ENCODE measurements at places on chromosomes 1 and 21.

GRCh38 chr21:36916718-36917117, 49.8 kb downstream of the HLCS start:
- DNase-seq = no peak
- no peaks in the 10 kb centered on the region for H3K4me1 ChIP-seq
- H3K27ac ChIP-seq = no peak overlapping the region
- no peaks in the 10 kb centered on the region for H3K36me3 ChIP-seq
- H3K27me3 ChIP-seq = no peaks in the 10 kb centered on the region

DNA sequence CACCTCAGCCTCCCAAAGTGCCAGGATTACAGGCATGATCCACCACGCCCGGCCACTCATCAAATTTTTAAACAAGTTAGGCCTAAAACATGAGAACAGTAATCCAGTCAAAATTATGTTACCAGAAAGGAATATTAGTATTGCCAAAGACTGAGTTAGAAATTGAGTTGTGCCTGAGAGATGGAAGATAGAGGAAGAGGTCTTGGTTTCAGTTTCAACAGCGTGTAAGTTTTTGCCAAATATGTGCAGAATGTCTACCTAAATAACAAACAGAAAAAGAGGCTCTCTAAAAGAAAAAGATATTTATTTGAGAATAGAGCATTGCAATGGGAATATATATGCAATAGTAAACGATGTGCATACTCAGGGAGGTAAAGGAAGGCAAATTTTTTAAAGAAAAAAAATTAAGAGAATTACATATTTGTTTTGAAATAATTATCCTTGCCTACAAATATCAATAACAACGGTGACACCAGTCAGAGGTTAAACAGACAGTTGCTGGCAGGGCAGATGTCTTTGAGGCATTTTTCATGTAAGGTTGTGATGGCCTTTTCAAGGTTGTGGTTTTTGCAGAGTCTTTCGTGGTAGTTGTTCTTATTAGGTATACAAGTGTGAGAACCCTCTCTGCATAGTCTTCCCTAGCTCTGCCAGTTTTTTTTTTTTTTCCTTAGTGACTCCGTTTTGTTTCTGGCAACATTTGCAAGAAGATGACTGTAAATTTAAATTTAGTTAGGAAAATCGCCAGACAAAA, 2.2 kb upstream of the CD1B start:
- no peaks in the 10 kb centered on the region for H3K36me3 ChIP-seq
- no peak overlapping the region for H3K27ac ChIP-seq
- no peak overlapping the region for H3K4me3 ChIP-seq
- no peak for DNase-seq
- peaks cover 2% of the 10 kb centered on the region for H3K27me3 ChIP-seq
- no peaks in the 10 kb centered on the region for H3K4me1 ChIP-seq

DNA sequence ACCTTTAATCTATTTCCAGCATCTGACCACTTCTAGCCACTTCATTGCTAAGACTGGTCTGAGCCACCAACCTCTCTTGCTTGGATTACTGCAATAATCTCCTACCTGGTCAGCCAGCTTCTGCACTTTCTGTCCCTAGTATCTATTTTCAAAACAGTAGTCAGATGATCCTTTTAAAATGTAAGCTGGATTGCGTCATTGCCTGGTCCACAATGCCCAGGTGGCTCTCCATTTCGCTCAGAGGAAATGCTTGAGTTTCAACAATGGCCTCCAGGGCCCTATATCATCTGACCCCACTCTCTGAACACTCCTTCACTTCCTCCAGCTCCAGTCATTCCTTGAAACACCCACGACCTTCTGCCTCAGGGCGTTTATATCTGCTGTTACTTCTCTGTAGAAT, 2.3 kb downstream of the FYB2 start:
- DNase-seq = peak; percentile 4
- no peak overlapping the region for H3K27ac ChIP-seq
- H3K36me3 ChIP-seq = no peaks in the 10 kb centered on the region
- no peaks in the 10 kb centered on the region for H3K4me1 ChIP-seq

DNA sequence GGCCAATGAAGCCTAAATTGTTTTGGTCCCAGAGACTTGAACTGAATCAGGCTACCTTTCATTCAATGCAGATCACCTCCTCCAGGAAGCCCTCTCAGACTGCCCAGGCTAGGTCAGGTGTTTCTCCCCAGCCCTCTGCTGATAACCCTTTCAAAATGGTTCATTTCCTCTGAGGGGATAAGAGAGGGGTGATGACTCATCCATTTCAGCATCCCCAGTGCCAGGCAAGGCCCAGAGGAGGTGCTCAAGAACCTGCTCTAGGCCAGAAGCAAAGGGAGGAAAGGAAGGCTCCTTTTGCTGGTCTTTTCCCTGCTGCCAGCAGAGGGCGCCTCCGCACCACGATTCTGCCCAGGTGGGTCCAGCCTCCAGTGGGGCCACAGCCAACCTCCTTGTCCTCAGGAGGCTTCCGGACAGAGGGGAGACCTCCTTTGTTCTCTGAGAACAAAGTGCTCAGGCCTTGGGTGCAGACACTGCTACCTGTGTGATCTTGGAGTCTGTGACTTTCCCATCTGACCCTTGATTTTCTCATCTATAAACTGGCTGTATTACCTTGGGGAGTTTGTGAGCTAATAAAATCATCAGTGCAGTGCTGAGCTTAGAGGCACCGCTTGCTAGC, 45.3 kb upstream of the ARHGEF10L start:
- no peak overlapping the region for H3K27ac ChIP-seq
- no peaks in the 10 kb centered on the region for H3K4me1 ChIP-seq
- H3K4me3 ChIP-seq = no peak overlapping the region
- peak; percentile 57 for DNase-seq

GRCh38 chr1:234507626-234508387, 28.8 kb upstream of the TARBP1 start:
- H3K4me3 ChIP-seq = no peak overlapping the region
- no peaks in the 10 kb centered on the region for H3K4me1 ChIP-seq
- no peaks in the 10 kb centered on the region for H3K27me3 ChIP-seq
- H3K36me3 ChIP-seq = no peaks in the 10 kb centered on the region

GRCh38 chr1:161843156-161843555, 77.0 kb downstream of the ATF6 start:
- no peaks in the 10 kb centered on the region for H3K4me1 ChIP-seq
- H3K27me3 ChIP-seq = no peaks in the 10 kb centered on the region
- no peak for DNase-seq
- no peak overlapping the region for H3K4me3 ChIP-seq
- peaks cover 13% of the 10 kb centered on the region for H3K36me3 ChIP-seq

DNA sequence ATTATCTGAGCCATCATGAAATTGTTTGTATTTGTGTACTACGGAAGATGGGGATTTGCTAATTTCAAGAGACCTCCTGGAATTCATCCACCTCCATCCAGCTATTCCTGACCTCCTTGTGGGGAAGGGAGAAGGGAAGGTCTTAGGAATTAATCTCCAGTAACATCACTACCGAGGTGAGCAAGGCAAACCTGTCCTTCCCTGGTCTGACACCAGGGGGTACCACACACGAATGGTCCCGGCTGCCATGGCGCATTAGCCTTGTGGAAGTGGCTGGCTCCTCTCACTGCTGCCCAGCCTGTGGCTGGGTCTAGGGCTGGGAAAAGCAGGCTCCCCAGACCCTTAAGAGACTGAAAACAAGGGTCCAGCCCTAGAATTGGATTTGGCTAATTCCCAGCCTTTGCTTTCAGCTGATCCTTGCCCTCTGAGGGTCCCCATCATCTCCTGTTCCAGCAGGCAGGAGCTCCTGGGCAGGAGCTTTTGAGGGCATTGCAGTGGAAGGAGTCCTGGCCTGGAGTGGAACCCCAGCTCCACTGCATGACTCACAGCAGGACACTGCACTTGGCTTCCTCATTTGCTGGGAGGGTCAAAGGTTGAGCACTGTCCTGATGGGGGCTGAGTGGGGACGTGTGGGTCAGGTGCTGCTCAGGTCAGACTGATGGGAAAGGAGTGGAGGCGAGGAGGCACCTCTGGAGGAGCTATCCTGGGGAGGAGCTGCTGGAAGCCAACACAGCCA, 34.8 kb downstream of the RIMS3 start:
- H3K4me3 ChIP-seq = no peak overlapping the region
- peaks cover 8% of the 10 kb centered on the region for H3K4me1 ChIP-seq
- no peaks in the 10 kb centered on the region for H3K27me3 ChIP-seq
- H3K36me3 ChIP-seq = no peaks in the 10 kb centered on the region
- DNase-seq = no peak

DNA sequence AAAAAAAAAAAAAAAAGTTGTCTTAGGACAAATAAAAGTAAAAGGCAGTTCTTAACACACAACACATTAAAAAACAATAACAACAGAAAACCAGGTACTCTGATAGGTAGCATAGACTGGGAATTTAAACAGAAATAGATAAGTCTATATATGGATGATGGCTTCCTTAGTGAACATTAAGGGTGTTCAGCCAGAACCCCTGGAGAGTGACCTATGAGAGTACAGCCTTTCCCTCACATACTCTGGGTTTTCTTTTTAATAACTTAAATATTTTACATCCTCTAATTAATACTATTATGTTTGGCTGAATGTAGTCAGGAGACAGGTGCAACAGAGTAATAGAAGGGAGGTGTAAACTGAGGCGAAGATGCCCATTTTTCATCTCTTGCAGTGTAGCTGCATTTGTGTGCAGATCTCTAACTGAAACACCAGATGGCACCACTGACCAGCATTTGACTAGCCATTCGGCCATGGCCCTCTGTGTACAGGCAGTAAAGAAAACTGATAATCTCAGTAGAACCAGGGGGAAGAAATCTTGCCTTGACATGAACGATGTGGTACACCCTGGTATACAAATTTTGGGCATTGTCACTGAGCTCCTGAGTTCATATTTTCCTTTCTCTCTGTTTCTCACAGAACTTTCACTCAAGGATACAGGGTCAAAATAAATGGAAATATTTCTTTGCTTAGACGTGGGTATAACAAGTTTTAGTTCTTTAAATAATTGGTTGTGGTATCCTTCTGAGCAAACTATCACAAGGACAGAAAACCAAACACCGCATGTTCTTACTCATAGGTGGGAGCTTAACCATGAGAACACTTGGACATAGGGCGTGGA, 7.6 kb downstream of the TTF2 start:
- H3K36me3 ChIP-seq = no peaks in the 10 kb centered on the region
- no peak overlapping the region for H3K27ac ChIP-seq
- peaks cover 17% of the 10 kb centered on the region for H3K4me1 ChIP-seq
- no peaks in the 10 kb centered on the region for H3K27me3 ChIP-seq

GRCh38 chr1:246131095-246131494, 376.0 kb downstream of the SMYD3 start:
- no peak overlapping the region for H3K4me3 ChIP-seq
- no peak for DNase-seq
- no peak overlapping the region for H3K27ac ChIP-seq
- H3K36me3 ChIP-seq = no peaks in the 10 kb centered on the region
- no peaks in the 10 kb centered on the region for H3K27me3 ChIP-seq
- no peaks in the 10 kb centered on the region for H3K4me1 ChIP-seq

- no peak for DNase-seq
- peaks cover 3% of the 10 kb centered on the region for H3K27me3 ChIP-seq
- peaks cover 31% of the 10 kb centered on the region for H3K4me1 ChIP-seq
- H3K27ac ChIP-seq = no peak overlapping the region
Observed at GRCh38 chr1:212698467-212699103, 1.1 kb downstream of the BATF3 start.

GRCh38 chr1:101221945-101222429, 14.8 kb upstream of the S1PR1 start:
- DNase-seq = no peak
- H3K36me3 ChIP-seq = no peaks in the 10 kb centered on the region
- H3K27ac ChIP-seq = no peak overlapping the region
- no peak overlapping the region for H3K4me3 ChIP-seq
- no peaks in the 10 kb centered on the region for H3K27me3 ChIP-seq

DNA sequence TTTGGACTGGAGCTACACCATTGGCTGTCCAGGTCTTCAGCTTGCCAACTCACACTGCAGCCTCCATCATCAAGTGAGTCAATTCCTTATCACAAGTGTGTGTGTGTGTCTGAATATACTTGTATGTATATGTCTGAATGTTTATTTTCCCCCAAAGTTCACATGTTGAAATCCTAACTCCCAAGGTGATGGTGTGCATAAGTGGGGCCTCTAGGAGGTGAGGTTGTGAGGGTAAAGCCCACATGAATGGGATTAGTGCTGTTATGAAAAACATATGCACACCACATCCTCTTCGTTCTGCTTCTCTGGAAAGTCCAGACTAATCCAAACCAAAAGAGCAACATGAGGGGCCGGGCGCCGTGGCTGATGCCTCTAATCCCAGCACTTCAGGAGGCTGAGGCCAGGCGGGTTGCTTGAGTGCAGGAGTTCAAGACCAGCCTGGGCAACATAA, 48.7 kb upstream of the LBR start:
- no peak overlapping the region for H3K4me3 ChIP-seq
- peaks cover 19% of the 10 kb centered on the region for H3K4me1 ChIP-seq
- no peaks in the 10 kb centered on the region for H3K36me3 ChIP-seq
- no peak overlapping the region for H3K27ac ChIP-seq
- no peak for DNase-seq
- H3K27me3 ChIP-seq = no peaks in the 10 kb centered on the region
